ENCODE measurements at places on chromosomes 2 and 18. TPM values are rescaled to one million over a fixed set of nuclear protein-coding genes. Genes with fewer than 3 reads are reported as not detected.

BMP10 gene
- not detected for total RNA-seq

GPBAR1 gene
- total RNA-seq: 0.72 TPM

ANKRD30BL gene
- not detected for total RNA-seq

ERBB4 gene
- not detected for total RNA-seq

TMEM37 gene
- total RNA-seq: not detected

PIEZO2 gene
- not detected for total RNA-seq

CDCA7 gene
- total RNA-seq: 81.5 TPM

NT5DC4 gene
- not detected for total RNA-seq

ANKRD53 gene
- total RNA-seq: 0.33 TPM

EPG5 gene
- total RNA-seq: 33.5 TPM

GRCh38 chr18:74356959-74357358 is 41.3 kb downstream of the C18orf63 start:
- peak overlapping the region; percentile 35 for H3K27ac ChIP-seq
- H3K36me3 ChIP-seq: no peaks in the 10 kb centered on the region
- H3K4me1 ChIP-seq: peaks cover 17% of the 10 kb centered on the region
- DNase-seq: no peak
- peak overlapping the region; percentile 49 for H3K4me3 ChIP-seq

- peaks cover 14% of the 10 kb centered on the region for H3K27me3 ChIP-seq
- peak overlapping the region; percentile 19 for H3K4me3 ChIP-seq
- DNase-seq: peak; percentile 65
- H3K27ac ChIP-seq: no peak overlapping the region
- peaks cover 32% of the 10 kb centered on the region for H3K4me1 ChIP-seq
- no peaks in the 10 kb centered on the region for H3K36me3 ChIP-seq
These were observed 14.2 kb downstream of the SPEG start for GRCh38 chr2:219448776-219449341.

GRCh38 chr2:109472974-109473373 is 140.8 kb downstream of the SEPTIN10 start:
- no peaks in the 10 kb centered on the region for H3K36me3 ChIP-seq
- no peak overlapping the region for H3K27ac ChIP-seq
- H3K4me1 ChIP-seq: peaks cover 10% of the 10 kb centered on the region
- no peak overlapping the region for H3K4me3 ChIP-seq
- no peaks in the 10 kb centered on the region for H3K27me3 ChIP-seq

- H3K36me3 ChIP-seq: peaks cover 3% of the 10 kb centered on the region
- no peak overlapping the region for H3K27ac ChIP-seq
- H3K4me3 ChIP-seq: no peak overlapping the region
- H3K27me3 ChIP-seq: peaks cover 13% of the 10 kb centered on the region
These were observed 36.2 kb downstream of the CHRNA1 start for GRCh38 chr2:174728096-174728495.

DNA sequence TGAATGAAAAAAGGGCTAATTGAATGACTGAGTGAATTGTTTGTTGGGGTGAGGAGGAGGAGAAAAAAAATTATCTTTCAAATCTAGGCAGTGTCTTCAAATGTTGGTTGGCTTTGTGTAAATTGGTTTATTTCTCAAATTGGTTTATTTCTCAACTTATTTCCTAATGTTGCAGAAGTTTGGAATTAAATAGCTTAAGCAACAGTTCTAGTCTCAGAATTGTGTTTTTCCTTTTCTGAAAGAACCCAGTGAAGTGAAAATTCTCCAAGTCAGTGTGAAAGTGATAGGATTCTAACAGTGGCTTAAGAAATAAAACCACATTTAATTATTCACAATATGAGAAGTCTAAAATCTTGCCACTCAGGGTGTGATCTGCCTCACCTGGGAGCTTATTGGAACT is 54.6 kb upstream of the LYPD6B start:
- no peak overlapping the region for H3K27ac ChIP-seq
- no peak overlapping the region for H3K4me3 ChIP-seq
- peaks cover 1% of the 10 kb centered on the region for H3K4me1 ChIP-seq

- no peak for DNase-seq
- peaks cover 8% of the 10 kb centered on the region for H3K27me3 ChIP-seq
- H3K4me1 ChIP-seq: no peaks in the 10 kb centered on the region
- H3K36me3 ChIP-seq: no peaks in the 10 kb centered on the region
These were observed 65.3 kb upstream of the OTOS start for GRCh38 chr2:240205772-240206171.

DNA sequence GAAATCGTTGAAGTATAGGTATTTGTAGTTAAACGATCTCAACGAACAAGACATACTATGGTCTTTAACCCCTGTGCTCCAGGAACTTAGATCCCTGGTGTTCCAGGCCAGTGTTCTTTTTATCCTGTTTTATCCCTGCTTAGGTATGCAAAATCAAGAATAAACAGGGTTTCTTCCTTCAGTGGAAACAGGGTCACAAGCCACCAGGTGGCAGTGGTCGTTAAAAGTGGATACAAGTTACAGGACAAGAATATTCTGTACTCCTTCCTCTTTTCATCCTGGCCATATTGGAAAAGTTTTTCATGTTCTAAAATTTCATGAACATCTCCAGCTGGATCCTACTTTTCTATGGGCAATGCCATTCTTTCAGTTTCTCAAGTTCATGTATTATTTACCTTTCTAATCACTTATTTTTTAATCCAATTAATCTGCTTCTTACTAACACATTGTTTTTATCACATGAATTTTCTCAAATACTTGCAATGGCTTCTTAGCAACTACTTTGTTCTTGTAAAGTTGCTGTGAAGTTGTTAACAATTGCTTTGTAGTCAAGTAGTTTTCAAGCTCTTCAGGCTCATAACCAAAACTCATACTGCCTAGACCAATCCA is 16.4 kb upstream of the HNMT start:
- no peak overlapping the region for H3K27ac ChIP-seq
- no peaks in the 10 kb centered on the region for H3K27me3 ChIP-seq
- no peak overlapping the region for H3K4me3 ChIP-seq
- H3K4me1 ChIP-seq: peaks cover 4% of the 10 kb centered on the region

GRCh38 chr18:31199190-31199769 is 36.6 kb upstream of the DSC1 start:
- no peaks in the 10 kb centered on the region for H3K4me1 ChIP-seq
- H3K27me3 ChIP-seq: no peaks in the 10 kb centered on the region
- H3K36me3 ChIP-seq: no peaks in the 10 kb centered on the region
- no peak overlapping the region for H3K27ac ChIP-seq
- no peak for DNase-seq
- H3K4me3 ChIP-seq: no peak overlapping the region

DNA sequence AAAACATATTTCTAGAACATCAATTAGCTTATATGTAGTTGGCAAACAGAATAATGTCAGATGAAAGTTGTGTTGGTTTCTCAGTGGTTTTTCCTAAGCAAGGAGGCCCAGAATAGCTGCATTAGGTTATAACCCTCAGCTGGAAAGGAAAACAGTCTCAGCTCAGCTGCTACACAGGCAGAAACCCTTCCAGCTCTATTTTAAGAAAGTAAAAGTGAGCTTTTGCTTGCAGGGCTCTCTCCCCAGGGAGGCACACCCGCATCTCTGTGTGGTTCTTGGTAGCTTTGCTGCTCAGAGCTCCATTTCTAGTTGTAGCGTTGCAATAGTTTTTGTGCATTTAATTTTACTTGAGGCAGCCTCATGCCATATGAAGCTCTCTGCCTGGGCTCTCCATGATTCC is 54.6 kb downstream of the PIKFYVE start:
- no peak overlapping the region for H3K27ac ChIP-seq
- peaks cover 28% of the 10 kb centered on the region for H3K36me3 ChIP-seq
- H3K4me1 ChIP-seq: no peaks in the 10 kb centered on the region
- no peaks in the 10 kb centered on the region for H3K27me3 ChIP-seq
- DNase-seq: no peak

GRCh38 chr18:79753391-79753851 is 44.3 kb upstream of the KCNG2 start:
- no peak overlapping the region for H3K4me3 ChIP-seq
- H3K27ac ChIP-seq: no peak overlapping the region
- H3K36me3 ChIP-seq: peaks cover 29% of the 10 kb centered on the region
- H3K4me1 ChIP-seq: no peaks in the 10 kb centered on the region
- DNase-seq: peak; percentile 17

DNA sequence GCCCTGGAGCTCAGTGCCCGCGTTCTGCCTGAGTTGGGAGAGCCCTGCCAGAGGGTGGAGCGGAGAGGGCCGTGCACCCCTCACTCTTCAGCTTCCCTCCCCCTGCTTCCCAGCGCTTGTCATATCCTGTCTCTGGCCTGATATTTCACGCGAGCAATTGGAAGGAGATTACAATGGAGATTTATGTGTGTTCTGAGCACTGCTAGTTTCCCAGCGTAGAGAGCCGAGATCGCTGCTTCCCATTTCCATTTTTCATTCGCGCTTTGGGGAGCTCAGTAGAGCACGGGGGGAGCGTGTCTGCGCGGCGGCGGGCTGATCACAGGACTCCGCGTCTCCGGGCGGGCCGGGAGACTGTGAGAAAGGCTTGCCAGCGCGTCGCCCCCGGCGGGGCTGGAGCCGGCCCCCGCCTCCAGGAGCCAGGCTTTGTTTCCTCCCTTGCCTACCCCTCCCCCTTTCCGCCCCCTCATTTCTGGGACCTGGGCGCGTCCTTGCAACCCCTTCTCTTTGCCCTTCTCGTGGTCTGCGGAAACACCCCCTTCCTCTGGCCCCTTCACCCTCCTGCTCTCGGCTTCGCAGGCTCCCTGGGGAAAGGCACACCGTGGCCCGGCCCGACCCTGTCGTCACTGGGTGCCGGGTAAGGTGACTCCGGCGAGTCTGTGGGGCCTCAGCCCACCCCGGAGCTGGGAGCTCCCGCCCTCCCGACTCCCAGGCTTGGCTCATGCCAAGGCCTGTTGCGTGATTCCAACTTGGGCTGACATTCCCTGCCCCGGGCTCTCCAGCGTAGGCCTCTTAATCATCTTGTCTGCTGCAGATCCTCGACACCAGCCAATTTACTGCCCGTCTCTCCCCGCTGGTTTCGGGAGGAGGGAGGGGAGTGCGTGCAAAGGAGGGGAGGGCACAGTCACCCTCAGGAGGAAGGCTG is 5.8 kb downstream of the DLX2 start:
- no peak overlapping the region for H3K27ac ChIP-seq
- peak overlapping the region; percentile 90 for H3K4me3 ChIP-seq
- DNase-seq: no peak

DNA sequence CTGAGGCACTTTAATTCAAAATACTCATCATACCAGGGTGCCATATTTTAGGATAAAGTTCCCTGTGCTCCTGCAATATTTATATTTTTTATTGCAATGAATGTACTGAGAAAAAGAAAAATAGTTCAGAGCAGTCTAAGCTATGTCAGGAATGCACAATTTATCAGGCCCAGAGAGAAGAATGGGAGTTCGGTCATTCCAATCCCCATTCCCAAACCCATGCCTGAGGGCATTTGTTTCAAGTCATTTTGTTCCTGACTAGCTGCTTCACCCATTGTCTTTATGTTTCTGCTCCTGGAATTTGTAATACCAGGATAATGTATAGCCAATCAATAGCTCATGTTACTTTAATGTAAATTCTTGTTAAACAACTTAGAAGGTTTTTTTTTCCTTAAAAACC is 24.4 kb upstream of the FTCDNL1 start:
- peaks cover 3% of the 10 kb centered on the region for H3K36me3 ChIP-seq
- no peaks in the 10 kb centered on the region for H3K4me1 ChIP-seq
- no peak overlapping the region for H3K27ac ChIP-seq
- H3K27me3 ChIP-seq: peaks cover 14% of the 10 kb centered on the region
- no peak for DNase-seq
- no peak overlapping the region for H3K4me3 ChIP-seq

DNA sequence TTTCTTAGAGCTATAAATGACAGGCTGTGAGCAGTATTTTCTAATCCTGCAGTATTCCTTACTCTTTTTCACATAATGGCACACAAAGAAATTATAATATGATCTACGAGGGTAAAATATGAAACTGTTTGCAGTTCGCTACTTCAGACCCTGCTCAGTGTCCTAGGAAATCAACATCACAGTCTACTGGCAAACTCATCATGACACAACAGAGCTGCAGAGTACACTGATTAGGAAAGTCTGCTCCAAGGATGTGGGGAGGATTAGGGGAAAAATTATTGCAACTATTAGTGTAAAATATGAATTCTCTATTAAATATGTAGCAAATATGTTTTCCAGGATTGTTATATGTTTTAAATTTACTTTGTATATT is 149.2 kb upstream of the REG3G start:
- no peaks in the 10 kb centered on the region for H3K27me3 ChIP-seq
- H3K36me3 ChIP-seq: no peaks in the 10 kb centered on the region
- H3K4me3 ChIP-seq: no peak overlapping the region
- H3K4me1 ChIP-seq: no peaks in the 10 kb centered on the region
- H3K27ac ChIP-seq: no peak overlapping the region

- H3K4me1 ChIP-seq: no peaks in the 10 kb centered on the region
- peaks cover 4% of the 10 kb centered on the region for H3K27me3 ChIP-seq
- H3K36me3 ChIP-seq: peaks cover 1% of the 10 kb centered on the region
- no peak overlapping the region for H3K27ac ChIP-seq
These were observed 77.2 kb upstream of the TXNDC2 start for GRCh38 chr18:9808295-9809241.

DNA sequence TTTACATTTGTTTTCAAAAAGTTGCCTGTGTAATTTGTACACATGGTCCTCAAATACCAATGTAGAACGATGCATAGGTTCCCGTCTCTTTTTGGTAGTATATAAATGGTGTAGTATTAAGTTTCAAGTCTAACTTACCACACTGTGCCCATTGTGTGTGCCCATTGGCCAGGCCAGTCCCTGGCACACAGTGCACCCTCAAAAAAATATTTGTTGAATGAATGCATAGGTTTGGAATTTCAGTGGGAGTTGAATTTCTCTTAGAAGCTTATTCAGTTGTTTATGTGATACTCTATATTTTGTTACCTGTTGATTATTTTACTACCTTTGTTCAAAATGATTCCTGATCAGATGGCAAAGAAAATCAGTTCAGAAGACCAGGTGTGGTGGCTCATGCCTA is 30.1 kb downstream of the IDH1 start:
- H3K27me3 ChIP-seq: no peaks in the 10 kb centered on the region
- no peak overlapping the region for H3K4me3 ChIP-seq
- no peak overlapping the region for H3K27ac ChIP-seq

- H3K4me3 ChIP-seq: no peak overlapping the region
- no peaks in the 10 kb centered on the region for H3K27me3 ChIP-seq
- no peak overlapping the region for H3K27ac ChIP-seq
- H3K36me3 ChIP-seq: peaks cover 2% of the 10 kb centered on the region
These were observed 91.5 kb downstream of the LIMS1 start for GRCh38 chr2:108625828-108626195.

DNA sequence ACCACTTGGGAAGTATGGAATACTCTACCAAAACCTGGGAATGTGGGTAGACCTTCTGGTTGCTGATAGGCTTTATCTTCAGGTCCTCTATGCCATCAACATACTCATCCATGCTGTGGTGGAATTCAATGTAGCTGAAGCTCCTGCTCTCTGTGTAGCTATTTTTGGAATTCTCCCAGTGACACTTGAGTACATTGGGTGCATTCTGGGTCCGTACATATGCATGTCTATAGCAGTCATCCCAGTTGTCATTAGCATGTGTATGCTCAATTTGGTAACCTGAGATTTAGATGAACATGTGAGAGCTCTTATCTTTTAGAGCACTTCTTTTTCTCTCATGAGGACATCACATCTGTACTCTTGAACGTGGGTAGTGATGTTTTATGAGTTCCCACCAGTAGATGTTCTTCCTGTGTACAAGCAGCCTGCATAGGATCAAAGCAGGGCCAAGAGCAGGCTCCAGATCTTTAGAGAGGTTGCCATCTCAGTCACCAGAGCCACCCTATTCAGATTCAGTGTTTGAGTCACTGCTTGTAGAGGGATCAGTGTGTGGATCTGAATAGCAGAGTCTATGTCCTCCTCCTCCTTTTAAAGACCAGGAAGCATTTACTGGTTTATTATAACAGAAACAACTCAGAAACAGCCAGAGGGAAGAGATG is 65.9 kb downstream of the MGAT5 start:
- DNase-seq: no peak
- no peaks in the 10 kb centered on the region for H3K27me3 ChIP-seq
- H3K27ac ChIP-seq: peak overlapping the region; percentile 78
- H3K4me1 ChIP-seq: peaks cover 66% of the 10 kb centered on the region
- peak overlapping the region; percentile 20 for H3K4me3 ChIP-seq
- H3K36me3 ChIP-seq: peaks cover 51% of the 10 kb centered on the region
